ENCODE measurements at places on chromosomes 3 and 15.

DNA sequence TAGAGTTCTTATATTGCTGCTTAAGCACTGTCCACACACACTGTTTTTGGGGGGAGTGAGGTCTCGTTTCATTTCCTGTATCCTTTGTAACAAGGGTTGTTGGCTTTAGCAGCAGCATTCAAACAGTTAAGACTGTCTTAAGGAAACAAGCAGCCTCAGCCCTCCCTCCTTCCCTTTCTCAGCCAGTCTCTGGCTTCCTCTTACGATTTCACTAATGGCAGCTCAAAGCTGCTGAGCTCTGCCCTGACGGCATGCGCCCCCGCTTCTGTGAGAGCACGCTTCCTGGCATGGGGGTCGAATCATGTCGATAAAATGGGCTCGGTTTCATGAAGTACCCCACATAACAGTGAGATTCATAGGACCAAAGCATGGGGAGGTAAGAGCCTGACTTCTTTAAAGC is 105.0 kb downstream of the KLHL25 start:
- DNase-seq, result peak; percentile 72

GRCh38 chr15:42035435-42035761 is 14.6 kb upstream of the PLA2G4E start:
- no peak for DNase-seq

GRCh38 chr3:152193673-152194267 is 75.0 kb upstream of the MBNL1 start:
- DNase-seq, result no peak

- DNase-seq, result no peak
Observed at GRCh38 chr15:56608140-56608778, 125.0 kb downstream of the ZNF280D start.

DNA sequence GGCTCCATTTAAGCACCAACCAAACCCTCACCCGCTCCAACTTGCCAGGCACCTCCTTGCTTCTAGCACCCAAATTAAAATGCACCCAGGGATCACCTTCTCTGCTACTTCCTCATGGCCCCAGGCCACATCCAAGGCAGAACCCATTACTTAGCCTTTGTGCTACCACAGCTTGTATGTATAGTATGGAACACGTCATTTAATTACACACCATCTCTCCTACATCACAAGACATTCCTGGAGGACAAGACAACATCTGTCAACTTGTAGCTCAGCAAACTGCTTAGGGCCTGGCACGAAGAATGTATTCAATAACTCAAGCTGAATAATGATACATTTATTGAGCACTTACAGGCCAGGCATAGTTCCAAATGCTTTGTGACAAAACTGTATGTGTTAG is 23.3 kb downstream of the ZDHHC3 start:
- DNase-seq, result no peak

- DNase-seq, result no peak
Observed at GRCh38 chr3:43176666-43177065, 70.8 kb upstream of the POMGNT2 start.
